NK-92 treated with Interleukin-12 subunit alpha and Interleukin-12 subunit beta, amount 100 ng/mL, for 24 hours (cell line): ENCODE measurements at places on chromosomes 5 and 9.

DNA sequence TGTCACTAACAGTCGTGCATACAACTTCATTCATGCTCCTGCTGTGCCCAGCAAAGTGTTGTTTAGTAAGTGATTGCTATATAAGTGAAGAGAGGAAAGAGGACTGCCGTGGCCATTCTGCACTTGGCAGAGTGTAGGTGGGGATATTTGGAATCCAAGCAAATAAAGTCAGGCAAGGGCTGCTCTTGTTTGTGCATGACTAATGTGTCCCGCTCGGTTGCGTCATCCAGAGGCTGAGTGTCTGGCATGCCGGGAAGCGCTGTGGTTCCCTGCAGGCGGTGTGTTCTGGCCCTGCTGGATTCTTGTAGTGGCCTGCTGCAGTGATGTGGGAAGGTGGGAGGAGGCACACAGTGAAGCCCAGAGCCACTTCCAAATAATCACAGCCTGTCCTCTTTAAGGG, 136.9 kb upstream of the ANKH start:
- no peak for DNase-seq

DNA sequence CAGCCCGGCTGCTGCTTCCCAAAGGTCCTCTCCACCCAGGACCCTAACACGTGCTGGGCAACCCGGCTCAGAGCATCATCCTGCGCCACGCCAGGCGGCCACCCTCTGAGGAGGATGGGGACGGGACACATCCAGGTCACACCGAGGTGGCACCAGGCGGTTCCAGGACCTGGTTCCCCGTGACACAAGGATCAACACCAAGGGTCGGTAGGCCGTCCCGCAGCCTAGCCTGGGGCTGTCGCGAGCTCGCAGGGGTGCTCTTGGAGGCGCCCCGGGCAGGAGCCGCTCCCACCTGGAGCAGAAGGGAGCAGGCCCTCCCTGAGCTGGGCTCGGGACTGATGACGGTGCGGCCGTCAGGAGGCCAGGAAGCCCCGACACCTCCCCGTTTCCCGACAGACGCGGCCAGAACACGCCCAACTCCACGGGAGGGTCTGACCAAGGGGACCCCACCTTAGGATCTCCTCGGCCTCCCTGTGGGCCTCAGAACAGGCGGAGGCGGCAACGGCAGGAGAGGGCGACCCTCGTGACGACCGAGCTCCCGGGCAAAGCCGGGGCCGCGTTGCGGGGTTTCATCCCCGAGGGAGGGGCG, 6.3 kb downstream of the EXD3 start:
- DNase-seq = no peak

DNA sequence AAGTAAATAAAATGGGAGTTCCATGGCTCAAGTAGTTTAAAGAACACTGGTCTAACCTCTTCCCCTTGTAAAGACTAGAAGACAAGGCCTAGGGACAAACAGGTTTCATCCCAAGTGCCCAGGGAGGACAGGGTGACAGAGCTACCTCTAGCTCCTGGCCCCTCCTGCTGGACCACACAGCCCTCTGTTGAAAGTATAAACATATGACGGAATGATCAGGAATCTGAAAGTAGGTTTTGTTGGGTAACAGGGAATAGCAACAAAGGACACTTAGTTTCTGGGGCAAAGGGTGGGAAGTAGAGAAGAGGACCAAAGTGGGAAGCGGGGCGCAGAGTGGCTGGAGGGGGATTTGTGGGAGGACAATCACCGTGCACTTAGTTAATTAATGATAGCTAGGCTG, 67.0 kb upstream of the DAB2IP start:
- DNase-seq = no peak

DNA sequence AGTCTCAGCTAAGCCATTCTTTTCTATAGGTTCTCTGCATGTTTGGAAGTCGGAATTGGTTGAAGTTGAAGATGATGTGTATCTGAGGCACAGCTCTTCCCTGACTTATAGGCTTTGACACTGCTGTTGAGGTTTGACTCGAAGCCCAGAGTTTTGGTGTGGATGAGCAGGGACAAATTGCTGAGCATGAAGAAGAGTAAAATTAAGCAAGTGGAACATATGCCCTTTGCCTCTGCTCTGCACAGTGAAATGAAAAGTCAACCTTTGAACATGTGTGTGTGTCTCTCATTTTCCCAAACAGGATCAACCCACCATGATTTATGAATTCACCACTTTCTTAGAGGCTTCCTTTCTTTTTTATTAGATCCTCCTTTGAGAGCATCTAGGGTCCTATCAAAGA, 8.5 kb downstream of the HMHB1 start:
- DNase-seq = no peak

GRCh38 chr5:131530706-131531331, 104.2 kb downstream of the RAPGEF6 start:
- no peak for DNase-seq

DNA sequence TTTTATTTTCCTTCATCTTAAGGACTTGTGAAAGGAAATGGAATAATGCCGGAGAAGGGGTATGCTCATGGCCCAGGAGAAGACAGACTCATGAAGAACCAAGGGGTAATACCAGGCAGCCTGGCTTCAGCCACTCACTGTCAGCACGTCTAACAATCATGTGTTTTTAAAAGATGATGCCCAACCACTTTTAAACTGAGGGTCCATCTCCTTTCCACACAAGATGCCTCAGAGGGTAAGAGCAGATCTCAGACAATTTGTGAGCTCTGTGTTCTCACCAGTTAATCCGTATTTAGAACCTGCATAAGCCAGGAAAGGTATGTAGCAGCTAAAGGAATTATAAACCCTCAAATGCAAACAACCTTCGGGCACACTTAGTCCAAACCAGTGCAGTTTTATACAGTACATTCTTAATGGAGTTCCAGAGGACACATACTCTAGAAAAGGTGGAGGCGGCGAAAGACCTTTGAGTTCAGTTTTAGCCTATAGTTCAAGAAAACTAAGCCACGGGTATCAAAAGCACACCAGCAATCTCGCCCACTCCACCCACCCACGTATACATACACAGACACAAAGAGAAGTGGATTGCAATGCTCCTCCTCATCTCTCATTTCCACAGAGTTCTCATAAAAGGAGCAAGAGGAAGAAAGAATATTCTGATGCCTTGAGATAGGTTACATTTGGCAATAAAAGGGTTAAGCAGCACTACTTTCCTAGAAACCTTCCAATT, 2.6 kb downstream of the DIAPH1 start:
- DNase-seq = no peak

GRCh38 chr9:137299938-137300337, 2.1 kb downstream of the NRARP start:
- no peak for DNase-seq

- no peak for DNase-seq
These were observed 122.8 kb upstream of the STC2 start for GRCh38 chr5:173451031-173451430.
